Choroid plexus epithelial cell (primary cell): ENCODE measurements at places on chromosomes 16 and 17.
A peak's percentile ranks its signal among the peaks of the same experiment; 100 is the strongest.

- DNase-seq, result peak; percentile 45
Measured at GRCh38 chr17:65609749-65610148, 48.3 kb upstream of the AXIN2 start.

GRCh38 chr17:8857919-8858318 lies 9.6 kb downstream of the PIK3R6 start:
- peak; percentile 78 for DNase-seq

DNA sequence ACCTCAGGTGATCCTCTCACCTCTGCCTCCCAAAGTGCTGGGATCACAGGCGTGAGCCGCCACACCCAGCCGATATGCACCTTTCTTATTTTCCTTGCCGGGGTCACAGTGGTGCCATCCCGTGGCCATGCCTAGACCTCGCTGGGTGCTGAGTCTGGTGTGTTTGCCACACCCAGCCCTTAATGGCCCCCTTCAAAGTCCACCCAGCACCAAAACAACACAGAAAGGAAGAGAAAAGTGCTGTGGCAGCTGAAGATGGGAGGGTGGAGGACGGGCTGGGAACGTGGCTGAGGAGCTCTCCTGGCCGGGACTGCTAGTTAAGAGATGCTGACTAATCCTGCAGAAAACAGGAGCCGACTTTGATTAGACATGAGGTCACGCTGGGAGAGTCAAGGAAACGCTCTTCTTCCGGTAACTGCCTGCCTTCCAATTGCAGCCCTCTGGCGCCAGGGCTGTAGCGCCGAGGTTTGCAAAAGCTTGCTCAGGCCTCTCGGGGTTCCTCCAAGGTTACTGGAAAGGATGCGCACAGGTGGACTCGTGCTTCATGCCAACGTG lies 10.9 kb downstream of the SLC43A2 start:
- DNase-seq, result peak; percentile 69

DNA sequence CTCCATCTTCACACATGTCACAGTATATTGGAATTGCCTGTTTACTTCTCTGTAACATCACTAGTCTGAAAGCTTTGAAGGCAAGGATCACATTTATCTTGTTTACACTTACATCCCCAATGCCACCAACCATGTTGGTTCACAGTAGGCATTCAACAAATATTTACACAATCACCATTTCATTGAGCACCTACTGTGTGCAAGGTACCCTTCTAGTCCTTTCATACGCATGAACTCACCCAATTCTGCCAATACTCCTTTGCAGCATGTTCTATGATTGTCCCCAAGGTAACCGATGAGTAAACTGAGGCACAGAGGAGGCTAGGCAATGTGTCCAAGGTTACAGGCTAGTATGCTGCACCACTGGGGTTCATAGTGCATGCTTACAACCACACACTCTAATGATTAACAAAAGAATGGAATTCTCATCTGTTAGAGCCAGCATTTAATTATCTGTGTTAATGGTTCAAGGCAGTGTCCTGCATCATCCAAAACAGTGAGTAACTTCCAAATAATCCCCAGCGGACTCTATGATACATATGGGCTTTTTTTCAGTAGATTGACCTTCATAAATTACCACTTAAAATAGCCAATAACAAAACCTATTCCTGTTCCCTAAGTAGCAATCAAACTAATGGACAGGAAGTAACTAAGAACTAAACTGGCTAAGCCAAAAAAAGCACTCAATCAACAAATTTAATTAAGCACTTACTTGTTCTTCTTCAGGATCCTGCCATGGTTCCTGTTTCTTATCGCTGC lies 364.5 kb upstream of the XYLT1 start:
- DNase-seq, result no peak

- DNase-seq, result peak; percentile 66
Measured at GRCh38 chr17:44350733-44351226, 5.7 kb downstream of the GRN start.

- no peak for DNase-seq
Measured at GRCh38 chr16:77556201-77556873, 121.5 kb upstream of the ADAMTS18 start.

DNA sequence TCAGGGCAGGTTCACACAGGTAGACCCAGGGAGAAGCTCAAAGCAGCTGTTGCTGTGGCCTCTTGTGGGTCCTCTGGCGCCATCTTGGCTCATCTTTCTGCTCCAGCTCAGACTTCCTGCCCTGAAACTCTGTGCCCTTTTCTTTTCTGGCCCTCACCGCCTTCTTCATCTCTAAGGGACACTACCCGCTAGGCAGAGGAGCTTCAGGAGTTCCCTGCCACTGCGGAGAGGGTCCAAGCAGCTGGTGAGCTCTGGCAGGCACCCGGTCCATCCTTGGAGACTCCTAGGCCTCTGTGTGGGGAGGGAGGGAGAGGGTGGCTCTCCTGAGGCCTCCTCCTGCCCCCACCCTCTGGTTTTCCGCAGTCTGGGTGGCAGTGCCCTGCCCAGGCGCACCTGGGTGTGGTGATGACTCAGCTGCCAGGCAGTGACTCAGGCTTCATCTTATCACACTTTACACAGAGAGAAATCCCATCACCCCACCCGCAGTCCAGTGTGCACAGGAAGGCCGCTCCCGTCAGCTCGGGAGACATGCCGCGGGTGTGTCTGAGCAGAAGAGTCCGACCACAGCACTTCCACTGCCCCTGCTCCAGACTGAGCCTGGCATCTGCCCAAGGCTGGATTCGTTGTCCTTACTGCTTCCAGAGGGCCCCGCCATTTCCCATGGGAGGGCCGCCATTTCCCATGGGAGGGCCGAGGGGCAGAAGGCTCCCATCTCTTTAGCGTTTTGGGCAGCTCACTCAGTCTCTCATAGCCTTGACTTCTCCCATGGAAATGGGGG lies 7.3 kb downstream of the NT5C start:
- DNase-seq, result peak; percentile 34

DNA sequence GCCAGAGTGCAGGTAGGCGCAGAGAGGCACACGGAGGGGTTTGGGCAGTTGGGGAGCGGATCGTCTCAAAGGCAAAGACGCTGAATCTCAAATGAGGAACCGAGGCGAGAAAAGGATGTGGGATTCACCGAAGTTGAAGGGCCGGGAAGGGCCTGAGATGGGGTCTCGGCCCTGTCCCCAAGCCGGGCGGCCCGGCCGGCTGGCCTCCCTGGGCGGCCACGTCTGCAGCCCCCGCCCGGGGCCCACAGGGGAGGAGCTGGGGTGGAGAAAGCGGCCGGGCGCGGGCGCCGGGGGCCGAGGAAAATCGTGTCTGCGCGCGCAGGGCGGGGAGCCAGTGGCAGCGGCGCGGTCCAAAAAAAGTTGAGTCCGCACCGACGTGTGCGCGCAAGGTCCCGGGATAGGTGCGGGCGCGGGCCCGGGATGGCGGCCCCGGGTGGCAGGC lies 458 bp downstream of the SLC12A4 start:
- DNase-seq, result peak; percentile 28

GRCh38 chr16:88962478-88963152 lies 14.4 kb downstream of the CBFA2T3 start:
- no peak for DNase-seq

DNA sequence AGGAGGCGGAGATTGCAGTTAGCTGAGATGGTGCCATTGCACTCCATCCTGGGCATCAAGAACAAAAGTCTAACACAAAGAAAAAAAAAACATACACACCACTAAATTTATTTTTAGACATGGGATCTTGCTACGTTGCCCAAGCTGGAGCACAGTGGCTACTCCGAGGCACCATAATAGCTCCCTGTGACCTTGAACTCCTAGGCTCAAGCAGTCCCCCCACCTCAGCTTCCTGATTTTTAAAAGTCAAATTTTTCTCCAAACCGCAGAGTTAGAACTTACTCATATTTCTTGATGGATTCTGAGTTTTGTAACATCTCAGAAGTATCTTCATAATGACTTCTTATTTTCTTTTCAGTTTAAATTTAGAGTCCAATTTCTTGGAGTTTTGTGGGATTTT lies 3.4 kb downstream of the CMTM4 start:
- no peak for DNase-seq

DNA sequence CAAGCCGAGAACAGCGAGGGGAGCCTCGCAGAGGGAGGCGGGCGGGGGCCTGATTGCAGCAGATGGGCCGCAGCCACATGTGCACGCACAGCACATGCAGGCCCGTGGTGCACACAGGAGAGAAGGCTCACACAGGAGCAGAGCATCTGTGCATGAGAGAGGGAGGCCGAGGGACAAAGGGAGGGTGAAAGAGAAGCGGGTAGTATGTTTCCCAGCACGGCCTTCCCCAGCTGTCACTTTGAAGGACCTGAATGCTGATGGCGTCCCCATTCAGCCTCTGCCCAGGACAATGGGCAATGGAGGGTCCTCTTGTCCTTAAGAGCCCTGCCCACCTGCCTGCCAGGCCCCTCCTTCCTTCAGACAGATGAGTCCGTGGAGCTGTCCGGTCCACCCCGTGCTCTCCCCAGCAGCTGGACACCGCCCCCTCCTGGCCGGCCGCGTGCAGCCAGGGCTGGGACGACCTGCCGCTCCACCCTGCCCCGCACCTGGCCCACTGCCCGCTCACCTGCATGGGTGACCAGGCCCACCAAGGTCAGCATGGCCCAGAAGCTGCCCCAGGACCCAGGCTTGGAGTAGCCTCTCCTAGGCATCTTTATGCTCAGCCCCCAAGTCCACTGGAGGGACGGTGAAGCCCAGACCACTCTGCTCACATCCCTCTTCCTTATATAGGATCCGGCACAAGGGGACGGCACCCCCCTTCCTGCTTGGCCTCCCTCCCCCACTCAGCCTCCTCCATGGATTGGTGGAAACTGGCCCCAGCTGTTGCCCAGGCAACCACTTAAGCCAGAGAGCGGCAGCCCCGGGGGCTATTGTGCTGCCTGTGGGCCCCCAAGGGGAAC lies at the start of gene BTBD17:
TSS of gene BTBD17 (minus strand) at position 639 of the 839 bp plus-strand sequence. CDS start at position 590, 49 bp downstream.
- DNase-seq, result peak; percentile 51

DNA sequence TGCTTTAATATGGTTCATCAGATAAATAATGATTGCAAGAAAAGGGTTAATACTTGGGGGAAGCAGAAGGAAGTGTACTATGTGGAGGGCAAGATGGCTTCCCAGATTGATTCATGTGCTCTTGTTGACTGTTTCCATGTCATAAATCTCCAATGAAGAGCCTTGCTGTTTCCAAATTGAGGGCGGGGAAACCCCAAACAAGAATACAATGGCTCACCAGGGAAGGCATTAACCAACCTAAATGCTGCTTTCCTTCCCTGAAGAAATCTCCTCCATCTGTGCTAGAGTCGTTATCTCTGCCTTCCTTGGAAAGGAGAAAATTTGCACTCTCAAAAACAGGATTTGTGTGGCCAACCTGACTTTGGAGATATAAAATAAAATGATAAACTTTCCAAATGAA lies 28.0 kb upstream of the CDH13 start:
- no peak for DNase-seq

GRCh38 chr17:61474235-61474927 lies 22.2 kb downstream of the TBX4 start:
- DNase-seq, result no peak

DNA sequence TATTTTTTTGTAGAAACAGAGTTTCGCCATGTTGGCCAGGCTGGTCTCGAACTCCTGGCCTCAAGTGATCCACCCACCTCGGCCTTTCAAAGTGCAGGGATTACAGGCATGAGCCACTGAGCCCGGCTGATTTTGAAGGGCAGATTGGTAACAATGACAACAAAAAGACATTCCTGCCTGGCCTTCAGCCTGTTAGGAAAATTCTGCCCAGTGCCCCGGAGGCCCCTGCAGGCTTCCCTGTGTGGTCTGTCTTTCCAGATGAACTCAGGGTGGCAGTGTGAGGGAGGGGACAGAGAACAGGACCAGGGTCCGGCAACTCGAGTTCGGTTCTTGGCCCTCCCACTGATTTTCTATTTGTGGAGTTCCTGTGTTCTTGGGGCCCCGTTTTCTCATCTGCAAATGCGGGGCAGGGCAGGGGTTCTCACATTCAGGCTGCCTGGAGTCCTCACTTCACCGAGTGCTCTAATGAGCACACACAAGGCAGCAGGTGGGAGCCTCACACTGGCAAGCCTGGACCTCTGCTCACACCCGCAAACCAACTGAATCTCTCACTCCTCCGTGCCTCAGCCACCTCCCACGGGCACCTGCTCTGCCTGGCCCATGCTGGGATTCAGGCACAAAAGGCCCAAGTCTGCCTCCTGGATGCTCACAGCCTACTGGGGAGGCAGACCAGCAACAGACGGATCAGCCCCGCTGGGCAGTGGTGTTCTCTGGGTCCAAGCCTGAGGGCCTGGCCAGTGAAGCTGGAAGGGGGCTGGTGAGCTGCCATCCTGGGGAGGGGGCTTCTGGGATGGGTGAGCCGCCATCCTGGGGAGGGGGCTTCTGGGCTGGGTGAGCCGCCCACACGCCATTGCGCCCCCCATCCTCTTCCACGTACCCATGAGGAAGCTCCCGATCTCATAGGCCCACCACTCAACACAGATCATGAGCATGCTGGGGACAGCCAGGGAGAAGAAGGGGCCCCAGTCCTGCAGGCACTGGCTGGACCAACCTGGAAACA lies 10.3 kb downstream of the SLC47A2 start:
- no peak for DNase-seq

DNA sequence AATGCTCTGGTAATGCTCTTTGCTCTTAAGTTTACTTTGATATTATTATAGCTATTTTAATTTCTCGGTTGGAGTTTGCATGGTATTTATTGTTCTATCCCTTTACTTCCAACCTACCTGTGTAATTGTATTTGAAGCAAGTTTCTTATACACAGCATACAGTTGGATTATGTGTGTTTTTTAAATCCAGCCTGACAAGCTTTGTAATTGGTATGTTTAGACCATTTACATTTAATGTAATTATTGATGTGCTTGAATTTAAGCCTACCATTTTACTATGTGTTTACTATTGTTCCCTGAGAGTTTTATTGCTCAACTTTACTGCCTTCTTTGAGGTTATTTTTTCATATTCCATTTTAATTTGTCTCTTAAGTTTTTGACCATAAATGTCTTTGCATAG lies 35.7 kb downstream of the ACSF3 start:
- DNase-seq, result no peak

- DNase-seq, result no peak
Measured at GRCh38 chr16:50578137-50578536, 29.9 kb downstream of the NKD1 start.

GRCh38 chr17:75159196-75160031 lies 5.1 kb upstream of the JPT1 start:
- peak; percentile 69 for DNase-seq

GRCh38 chr17:73765824-73766563 lies 121.7 kb upstream of the SDK2 start:
- DNase-seq, result no peak

- peak; percentile 34 for DNase-seq
Measured at GRCh38 chr17:81020767-81021497, 14.0 kb upstream of the BAIAP2 start.

DNA sequence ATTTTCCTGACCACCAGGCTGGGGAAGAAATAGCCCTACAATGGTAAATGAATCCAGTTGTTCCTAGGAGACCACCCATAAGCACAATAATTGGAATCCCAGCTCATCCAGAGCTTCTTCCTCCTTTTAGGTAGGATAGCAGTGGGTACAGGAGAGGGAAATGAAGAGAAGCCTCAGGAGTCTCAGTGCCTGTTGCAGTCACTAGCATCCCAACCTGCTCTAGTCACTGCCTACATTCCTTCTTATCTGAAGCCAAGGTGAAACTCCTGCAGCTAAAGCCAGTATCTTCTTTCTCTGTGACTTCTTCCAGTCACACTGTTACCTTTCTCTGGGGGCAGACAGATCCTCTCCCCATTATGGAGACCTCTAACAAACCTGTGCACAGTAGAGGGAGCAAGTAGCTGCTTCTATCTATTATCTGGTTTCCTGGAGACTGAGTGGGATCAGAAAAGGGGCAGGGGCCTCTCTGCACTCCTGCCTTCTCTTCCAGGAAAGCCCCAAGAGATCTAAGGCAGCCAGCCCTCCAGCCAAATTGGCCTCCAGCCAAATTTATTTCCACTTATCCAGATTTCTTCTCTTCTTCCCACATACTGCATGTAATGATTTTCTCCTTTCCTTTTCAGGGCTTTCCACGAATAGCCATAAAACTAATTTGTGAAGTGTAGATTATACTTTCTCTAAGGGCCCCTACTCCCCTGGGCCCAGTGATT lies 85.5 kb downstream of the SSH2 start:
- peak; percentile 48 for DNase-seq
